DMS53 (cell line): ENCODE measurements at places on chromosomes 2 and 18.

- no peak for DNase-seq
These were observed 5.0 kb downstream of the SOWAHC start for GRCh38 chr2:109619032-109619615.

- DNase-seq = peak; percentile 20
These were observed 32.6 kb downstream of the MARCHF4 start for GRCh38 chr2:216339456-216340279.

DNA sequence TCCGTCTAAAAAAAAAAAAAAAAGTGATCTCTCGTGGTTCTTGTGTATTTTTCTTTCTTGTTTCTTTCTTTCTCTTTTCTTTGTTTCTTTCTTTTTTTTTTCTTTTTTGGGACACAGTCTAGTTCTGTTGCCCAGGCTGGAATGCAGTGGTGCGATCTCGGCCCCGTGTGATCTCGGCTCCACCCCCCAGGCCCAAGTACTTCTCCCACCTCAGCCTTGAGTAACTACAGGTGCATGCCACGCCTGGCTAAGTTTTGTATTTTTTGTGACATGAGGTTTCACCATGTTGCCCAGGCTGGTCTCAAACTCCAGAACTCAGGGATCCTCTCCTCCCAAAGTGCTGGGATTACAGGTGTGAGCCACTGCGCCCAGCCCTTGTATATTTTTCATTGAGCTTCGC is 91.4 kb downstream of the TMEM237 start:
- DNase-seq = no peak

GRCh38 chr2:232402518-232402917 is 4.1 kb upstream of the ALPG start:
- DNase-seq = no peak

DNA sequence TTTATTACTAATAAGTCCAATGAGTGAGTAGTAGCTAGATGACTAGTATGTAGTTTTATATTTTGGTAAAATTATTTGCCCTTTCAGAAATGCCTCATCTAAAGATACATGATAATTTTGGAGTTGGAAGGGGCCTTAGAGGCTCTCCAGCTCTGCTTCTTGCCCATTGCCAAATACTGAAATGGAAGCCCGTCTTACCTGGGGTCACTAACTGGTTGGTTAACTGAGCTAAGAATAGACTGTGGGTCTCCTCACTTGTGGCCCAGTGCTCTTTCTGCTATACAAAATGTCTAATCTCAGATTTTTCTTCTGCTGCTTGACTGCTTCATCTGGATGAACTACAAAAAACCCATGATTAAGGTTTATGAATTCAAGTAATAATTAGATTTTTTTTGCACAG is 67.1 kb downstream of the CLIP4 start:
- DNase-seq = no peak

DNA sequence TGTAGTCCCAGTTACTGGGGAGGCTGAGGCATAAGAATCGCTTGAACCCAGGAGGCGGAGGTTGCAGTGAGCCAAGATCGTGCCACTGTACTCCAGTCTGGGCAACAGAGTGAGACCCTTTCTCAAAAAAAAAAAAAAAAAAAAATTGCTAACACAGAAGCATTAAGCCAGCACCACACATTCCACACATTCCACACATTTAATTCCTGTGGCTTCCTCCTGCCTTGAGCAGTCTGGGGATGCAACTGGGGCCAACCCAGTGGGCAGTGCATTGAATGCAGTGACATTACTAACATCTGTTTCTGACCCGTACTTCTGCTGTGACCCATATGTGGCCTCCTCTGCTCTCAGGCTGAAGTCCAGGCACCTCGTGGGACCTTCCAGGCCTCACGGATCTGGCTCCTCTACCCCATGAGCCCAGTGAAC is 107.0 kb downstream of the BCL2L11 start:
- no peak for DNase-seq

DNA sequence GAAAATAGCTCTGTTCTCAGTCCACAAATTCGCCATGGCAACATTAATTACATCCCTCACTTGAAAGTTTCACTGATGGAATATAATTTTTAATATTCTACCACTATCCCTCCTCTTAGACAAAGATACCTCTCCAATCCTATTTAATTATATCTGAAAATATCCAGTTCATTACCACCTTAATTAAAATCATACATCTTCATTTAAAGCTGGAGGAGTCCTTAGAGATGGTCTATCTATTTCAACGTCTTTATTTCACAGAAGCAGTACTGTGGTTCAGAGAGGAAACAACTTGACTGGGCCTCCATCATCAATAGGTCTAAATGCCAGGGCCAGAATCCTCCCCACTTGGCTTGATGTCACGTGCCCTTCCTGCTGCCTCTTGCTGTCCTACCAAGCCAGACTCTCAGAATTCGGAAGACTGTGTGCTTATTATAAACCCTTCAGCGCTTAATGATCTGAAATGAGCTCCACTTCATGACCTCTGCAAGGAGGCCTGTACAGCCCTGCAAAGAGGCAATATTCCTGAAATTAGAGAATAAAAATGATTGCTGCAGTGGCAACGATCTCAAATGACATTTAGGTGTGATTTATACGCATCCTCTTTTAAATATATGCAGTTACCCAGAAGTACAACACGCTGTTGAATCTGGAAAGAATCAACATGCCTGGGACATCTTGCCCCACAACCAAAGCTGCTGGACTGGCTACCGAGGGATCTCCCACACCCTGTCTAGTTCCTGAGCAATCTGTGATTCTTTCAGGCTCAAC is 146.3 kb downstream of the TMEM163 start:
- no peak for DNase-seq

DNA sequence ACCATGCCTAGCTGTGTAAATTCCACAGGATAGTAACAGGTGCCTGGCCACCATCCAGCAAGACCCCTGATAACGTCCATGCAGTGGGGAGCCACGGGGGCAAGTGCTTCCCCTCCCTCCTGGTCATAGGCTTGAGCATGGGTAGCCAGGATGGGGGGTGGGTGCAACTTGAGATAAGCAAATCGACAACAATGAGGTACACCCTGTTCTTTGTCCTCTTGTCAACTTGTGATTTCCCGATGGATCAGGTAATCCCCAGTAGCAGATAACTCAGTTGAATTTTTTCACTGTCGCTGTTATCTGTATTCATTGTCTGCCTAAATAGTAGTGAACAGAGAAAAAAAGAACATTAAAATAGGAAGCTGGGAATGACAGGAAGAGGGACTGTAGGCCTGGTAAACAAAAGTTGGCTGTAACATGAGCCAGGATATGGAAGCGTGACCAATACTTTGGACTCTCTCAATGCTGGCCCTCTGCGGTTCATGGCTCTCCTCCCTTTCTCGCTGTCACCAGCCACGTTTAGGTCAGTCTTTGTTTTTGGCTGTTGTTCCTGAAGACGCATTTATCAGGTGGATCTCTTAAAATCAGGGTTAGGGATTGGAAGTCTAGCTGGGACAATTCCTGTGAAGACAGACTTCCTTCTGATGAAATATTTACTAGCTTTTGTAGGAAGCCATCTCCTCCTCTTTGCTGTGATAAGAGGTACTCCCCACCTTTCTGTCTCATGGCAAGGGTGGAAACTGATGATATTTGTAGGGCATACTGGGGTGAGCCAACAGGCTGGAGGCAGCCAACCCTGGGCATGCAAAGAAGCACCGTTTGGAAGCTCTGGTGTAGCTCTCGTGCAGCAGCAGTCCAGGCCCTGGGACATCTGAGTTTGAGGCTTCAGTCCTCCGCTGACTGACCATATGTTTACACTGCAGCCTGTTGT is 42.4 kb downstream of the TCF7L1 start:
- peak; percentile 46 for DNase-seq

GRCh38 chr2:28710545-28710944 is 41.1 kb upstream of the PPP1CB start:
- DNase-seq = no peak

- no peak for DNase-seq
These were observed 545 bp upstream of the CDCA7 start for GRCh38 chr2:173354073-173354581.

- DNase-seq = peak; percentile 65
These were observed 63.5 kb upstream of the TTN start for GRCh38 chr2:178870703-178871102.

DNA sequence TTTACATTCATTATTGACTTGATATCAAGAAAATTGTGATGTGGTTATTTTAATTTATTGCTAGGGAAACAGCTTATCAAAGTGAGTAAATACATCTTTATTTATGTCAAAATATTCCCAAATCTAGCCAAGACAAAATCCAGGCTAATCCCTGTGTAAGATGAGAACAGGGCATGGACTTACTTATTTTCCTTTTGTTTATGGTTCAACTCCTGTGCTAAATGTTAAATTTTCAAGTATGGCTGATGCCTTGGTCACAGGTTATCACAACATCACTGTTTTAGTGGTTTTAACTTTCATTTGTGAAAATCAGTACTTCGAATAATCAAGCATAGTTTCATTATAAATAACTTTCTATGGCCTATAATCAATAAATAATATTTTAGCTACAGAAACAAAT is 657.0 kb upstream of the SYT4 start:
- DNase-seq = peak; percentile 42

GRCh38 chr2:84654414-84654813 is 138.1 kb downstream of the DNAH6 start:
- DNase-seq = no peak

DNA sequence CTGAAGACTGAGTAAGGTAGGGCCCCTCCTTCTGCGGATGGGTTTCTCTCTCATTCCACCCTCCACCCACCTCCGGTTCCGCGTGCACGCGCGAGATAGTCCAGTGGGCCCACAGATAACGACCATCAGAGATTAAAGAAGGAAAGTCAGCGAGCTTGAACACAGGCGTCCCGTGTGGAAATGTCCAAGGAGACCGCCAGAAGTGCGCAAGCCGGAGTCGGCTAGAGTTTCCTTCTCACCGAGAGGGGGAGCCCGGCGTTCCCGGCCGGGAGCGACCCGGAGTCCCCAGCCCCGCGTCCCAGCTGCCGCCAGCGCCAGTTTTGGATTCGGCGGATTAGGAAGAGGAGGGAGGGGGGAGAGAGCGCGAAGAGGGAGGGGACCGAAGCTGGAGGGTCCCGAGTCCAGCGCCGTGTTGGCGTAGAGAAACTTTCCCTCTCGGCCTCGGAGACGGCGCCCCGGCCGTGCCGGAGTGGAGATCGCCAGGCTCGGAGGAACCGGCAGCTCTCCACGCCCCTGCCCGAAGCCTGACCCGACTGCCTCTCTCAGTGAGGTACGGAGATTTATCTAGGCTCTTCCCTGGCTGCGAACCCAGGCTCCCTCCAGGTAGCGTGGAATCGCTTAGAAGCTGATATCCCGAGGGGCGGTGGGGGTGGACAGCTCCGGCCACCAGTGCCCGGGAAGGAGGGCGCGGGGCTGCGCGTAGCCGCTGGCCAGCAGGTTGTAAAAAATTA is at the start of gene GULP1:
TSS of gene GULP1 (plus strand) at position 258 of the 731 bp plus-strand sequence. CDS start 185,829 bp downstream, outside the sequence.
- DNase-seq = peak; percentile 91

DNA sequence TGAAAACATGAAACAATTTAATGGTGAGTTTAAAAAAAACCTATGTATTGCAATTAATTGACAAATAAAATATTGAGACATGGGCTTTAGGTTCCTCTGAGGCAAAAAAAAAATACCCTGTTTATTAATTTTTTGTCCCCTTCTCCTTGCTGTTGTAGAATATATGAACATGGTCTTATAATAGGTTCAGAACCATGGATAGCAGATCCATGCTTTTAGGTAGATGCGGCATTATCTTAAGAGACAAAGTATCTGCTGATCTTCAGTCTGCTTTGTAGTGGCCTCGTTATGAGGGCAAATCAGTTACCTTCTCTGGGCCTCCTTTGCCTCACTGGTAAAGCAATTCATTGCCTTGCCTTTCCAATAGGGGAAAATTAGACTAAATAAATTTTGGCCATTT is 850.7 kb downstream of the NRXN1 start:
- DNase-seq = no peak

DNA sequence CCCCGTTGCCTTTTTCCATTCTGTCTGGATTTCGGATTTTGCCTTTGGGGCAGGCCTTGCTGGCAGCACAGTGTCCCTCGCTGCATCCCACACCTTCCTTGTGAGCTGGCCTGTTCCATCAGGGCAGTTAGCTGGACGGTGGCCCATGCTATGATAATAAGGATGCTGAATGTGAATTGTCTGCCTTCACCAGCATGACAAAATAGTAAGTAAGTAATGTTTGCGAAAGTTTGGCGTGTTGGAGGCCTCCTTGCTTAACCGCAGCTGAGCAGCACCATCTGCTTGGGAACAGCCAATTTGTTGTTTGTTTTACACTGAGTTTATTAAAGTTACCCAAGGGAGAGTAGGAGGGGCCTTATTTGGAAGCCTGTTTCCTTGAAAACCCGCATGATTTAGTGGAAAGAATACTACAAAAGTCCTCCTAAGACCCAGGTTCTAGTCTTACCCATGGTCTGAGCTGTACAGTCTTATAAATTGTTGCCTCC is 469.7 kb upstream of the FANCL start:
- no peak for DNase-seq

GRCh38 chr2:175233135-175233719 is 51.7 kb upstream of the ATP5MC3 start:
- peak; percentile 58 for DNase-seq

DNA sequence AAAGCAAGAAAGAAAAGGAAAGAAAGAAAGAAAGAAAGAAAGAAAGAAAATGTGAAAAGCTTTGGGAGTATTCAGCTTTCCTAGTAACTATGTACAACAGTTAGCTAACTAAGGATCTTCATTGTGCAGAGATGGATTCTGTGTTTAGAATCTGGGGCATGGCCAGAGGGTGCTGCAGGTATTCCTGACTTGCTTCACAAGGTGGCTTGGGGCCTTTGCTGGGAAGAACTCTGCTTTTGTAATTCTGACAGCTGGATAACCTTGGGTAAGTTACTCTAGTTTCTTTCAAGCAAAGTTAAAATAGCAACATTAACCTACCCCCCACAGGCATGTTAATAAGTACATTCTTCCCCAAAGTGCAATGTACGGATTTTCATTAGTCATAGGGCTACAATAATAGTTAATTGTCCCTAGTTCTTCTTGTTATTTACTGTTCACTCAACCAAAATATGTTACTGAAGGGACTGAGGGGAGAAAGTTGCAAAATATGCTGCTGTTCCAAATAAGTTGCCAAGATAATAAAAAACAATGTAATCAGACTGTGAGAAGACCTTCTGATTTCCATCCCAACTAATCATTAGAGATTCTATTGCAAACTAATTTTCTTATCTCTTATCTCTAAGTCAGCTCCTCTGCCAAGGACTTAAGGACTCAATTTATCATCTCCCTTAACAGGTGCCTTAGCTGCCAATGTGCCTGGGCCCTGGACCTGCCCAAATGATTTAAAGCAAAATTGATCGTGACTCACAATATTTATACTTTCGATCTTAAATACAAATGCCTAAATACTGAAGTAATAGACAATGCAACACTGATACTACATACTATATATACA is 50.3 kb downstream of the SERPINB8 start:
- no peak for DNase-seq
